Foreskin keratinocyte (primary cell): ENCODE measurements at places on chromosomes 6 and 20.

DNA sequence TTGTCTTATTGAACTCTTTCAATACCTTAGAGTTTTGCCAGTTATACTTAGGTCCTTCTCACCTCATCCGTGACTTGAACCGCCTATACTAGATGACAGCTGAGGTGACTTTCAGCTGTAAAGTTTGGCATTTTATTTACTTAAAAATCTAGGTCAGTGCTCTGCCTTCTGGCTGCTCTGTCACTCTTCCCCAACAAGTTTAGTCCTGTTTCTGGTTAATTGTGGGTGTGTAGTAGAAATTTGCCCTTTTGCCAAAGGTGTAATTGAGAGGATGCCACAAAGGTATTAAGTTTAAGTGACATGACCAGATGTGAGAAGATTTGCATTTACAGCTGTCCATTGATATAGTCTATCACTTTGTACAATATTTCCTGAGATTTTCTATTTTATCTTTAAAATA is 106.2 kb downstream of the FARS2 start:
- peak; percentile 25 for DNase-seq

DNA sequence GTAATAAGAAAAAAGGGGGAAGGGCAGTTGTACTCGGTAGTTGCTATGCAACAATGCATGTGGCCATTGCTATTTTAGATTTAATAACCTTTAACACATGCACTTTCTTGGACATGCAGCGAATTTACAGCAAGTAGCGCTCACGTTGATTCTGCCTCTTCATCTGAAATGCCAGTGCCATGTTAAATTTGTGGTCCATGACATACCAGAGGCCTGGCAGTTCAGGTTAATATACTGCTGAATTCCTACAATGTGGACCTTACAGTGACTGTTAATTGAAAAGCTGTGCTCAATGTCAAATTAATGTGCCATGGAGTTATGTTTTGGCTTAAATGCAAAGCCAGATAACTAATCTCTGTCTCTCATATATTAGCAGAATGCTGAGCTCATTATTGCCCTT is 699.7 kb downstream of the DOK5 start:
- no peak for DNase-seq

DNA sequence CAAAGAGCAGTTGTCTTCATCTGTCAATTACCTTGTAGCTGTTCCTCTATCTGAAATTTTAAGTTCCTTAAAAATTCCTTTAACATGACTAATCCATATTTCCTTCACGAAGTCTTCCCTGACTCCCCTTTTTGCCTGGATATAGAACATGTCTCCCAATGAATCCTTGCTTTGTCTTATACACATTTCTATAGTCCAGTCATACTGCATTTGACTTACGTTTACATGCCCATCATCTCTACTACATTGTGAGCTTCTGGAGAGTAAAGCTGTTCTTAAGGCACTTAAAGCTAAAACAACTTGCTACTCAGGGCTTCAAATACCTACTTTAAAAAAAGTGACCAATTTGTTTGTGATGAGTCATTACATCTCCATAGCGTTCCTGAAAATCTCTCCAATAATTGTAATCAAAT is 4.9 kb downstream of the REV3L start:
- DNase-seq, result peak; percentile 80

DNA sequence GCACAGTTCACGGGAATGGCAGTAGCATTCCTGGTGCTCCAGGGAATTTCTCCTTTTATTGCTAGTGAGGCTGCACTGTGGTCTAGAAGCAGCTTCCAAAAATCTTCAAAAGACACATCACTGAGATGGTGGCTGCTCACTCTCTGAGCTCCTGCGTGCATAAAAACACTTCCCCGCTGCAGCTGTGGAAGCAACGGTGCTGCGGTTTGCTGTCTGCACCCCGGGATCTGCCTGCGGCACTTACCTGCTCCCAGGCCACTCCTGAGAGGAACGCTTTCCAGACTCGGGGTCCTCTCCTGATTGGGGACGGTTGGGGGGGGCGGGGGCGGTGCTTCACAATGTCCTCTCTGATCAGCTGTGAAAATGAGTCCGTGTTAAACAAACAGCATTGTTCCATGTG is 77.9 kb downstream of the TMEM242 start:
- DNase-seq, result no peak

DNA sequence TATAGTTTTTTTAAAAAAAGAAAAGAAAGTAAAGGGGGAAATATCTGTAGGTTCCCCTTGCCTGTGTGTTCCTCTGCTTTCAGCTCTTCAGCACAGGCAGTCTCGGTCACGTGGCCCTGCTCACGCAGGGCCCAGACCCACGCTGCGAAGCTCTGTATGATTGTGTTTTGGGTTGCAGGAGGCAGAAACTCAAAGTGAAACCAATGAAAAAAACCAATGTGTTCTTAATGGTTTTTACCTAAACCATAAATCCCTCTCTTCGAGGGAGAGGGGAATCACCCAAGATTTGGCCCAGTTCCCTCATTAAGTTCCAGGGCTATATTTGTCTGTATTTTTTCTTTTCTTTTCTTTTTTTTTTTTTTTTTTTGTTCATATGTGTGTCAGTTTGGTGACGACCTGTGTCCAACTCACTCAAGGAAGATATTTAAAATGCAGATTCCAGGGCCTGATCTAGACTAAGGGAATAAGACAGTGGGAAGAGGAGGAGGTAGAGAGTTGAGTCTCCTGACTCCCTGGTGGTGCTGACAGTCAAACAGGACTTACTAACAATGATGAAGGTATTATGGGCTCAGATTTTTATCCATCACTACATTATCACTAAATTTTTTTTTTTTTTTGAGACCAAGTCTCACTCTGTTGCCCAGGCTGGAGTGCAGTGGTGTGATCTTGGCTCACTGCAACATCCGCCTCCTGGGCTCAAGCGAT is 33.8 kb upstream of the RREB1 start:
- DNase-seq, result no peak

- DNase-seq, result peak; percentile 17
Observed at GRCh38 chr6:166046226-166046625, 121.4 kb downstream of the TBXT start.

DNA sequence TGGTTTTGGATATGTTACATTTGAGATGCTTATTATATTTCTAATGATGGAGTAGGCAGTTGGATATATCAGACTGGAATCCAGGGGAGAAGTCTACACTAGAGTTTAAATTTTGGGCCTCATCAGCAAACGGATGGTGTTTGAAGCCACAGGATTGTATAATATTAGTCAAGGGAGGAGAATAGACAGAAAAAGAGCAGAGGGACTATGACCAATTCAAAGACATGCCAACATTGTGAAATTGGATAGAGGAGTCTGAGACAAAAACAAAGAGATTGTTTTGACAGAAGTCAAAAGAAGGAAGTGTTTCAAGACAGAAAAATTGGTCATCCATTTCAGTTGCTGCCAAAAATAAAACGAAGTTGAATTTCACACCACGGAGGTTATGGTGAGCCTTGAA is 66.5 kb downstream of the NOX3 start:
- DNase-seq, result no peak

DNA sequence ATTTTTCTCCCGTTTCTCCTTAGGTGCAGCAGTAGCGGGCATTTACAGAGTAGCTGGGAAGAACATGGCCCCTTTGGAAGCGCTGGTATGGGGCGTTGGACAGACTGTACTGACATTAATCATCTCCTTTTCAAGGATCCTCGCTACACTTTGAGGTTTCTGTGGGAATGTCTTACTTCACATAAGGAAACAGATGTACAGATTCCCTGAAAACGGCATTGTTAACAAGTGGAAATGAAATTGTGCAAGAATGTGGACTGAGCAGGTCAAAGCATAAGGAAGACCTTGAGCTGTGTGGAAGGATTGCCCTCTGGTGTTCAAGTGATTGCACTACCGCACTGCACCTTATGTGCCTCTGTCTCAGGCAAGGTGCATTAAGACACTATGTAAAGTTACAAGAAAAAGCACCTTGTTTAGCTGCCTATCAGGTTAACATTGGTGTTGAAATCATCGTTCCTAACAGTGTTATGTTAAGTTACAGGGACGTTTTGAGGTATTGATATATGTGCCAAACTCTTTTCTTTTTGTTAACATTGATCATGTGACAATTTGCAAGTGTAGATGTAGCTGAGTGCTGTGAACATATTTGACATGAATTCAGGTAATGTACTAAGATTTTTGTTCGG is 38.0 kb downstream of the TMEM170B start:
- peak; percentile 73 for DNase-seq

DNA sequence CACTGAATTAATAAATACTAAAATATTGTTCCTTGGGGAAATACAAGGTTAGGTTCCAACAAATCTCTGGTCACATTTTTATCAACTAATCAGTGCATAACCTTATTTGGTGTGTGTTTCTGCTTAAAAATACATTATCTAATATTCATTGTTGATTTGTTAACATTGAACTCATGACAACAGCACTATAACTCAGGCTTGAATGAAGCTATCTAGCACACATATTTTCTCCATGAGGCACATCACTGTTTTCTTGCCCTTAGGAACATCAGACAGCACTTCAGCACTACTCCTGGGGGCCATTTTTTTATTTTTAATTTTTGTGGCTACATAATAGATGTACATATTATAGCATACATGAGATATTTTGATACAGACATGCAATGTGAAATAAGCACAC is 277.2 kb upstream of the NT5E start:
- no peak for DNase-seq

GRCh38 chr6:27644528-27644927 is 171.6 kb upstream of the ZNF184 start:
- no peak for DNase-seq

GRCh38 chr6:144847916-144848315 is 562.8 kb downstream of the UTRN start:
- no peak for DNase-seq

DNA sequence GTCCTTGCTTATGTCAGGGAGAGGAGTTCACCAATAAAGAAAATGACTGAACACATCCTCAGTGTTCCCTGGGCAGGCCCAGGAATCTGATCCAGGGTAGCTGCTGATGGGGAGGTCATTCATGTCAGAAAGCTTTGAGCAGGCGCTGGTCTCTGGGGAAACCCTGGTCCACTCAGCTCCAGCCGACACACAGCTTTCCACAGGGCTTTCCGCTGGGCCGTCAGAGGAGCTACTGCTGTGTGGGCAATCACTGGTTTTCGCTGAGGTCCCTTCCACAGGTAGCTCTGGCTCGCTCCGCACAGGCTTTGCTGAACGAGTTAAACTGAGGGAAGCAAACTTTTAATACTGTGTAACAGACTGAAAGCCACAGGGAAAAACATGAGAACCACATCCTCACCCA is 17.5 kb upstream of the ANKRD60 start:
- DNase-seq, result no peak

GRCh38 chr6:169920359-169921020 is 169.1 kb downstream of the ERMARD start:
- DNase-seq, result no peak

GRCh38 chr6:28488916-28489365 is 26.7 kb downstream of the GPX6 start:
- peak; percentile 67 for DNase-seq

- no peak for DNase-seq
Observed at GRCh38 chr6:170206317-170206621, 84.6 kb downstream of the DLL1 start.

DNA sequence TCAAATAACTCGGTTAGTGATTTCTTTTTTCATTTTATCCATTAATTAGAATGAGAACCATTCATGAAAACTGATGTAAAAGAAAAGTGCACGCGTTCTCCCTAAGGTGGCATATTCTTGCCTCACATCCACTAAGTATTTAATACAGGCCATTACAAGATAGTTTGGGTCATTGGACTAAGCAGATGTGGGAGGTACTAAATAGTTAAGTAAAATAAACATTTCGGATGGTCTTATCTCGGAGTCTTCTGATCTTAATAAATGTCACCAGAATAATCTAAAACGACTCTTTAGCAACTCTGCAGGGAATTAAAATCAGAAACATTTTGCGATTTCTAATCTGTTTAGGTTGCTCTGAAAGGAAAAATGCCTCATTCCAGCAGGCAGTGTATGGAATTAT is 78.7 kb downstream of the RFX6 start:
- DNase-seq, result no peak

GRCh38 chr6:80550281-80550680 is 443.8 kb downstream of the BCKDHB start:
- DNase-seq, result no peak

- no peak for DNase-seq
Observed at GRCh38 chr20:51522207-51522606, 20.3 kb downstream of the NFATC2 start.

GRCh38 chr6:139912735-139913400 is 538.4 kb upstream of the CITED2 start:
- DNase-seq, result no peak

GRCh38 chr6:47032974-47033765 is 9.0 kb downstream of the ADGRF1 start:
- DNase-seq, result no peak

- DNase-seq, result no peak
Observed at GRCh38 chr6:34976239-34976638, 87.2 kb downstream of the ANKS1A start.

- DNase-seq, result no peak
Observed at GRCh38 chr6:37636116-37636515, 61.6 kb downstream of the MDGA1 start.
